ENCODE measurements at places on chromosomes 6 and 20.
A peak's percentile ranks its signal among the peaks of the same experiment; 100 is the strongest.

DNA sequence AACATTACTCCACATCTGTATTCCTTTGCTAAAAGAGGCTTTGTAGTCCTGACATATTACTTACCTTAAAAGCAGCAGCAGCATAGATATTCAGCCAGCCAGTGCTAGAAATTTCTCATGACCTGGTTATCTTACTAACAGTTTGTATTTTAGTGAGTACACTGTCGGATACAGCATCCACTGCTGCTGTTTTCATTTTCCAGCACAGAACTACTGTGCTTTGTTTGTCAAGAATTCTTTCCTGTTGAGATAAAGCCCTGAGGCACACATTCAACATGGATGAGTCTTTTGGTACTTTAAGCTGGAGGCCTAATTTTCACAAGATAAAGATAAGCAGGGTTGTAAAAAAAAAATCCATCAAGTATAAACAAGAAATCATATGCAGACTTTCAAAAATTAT is 311.2 kb upstream of the OPRM1 start:
- no peak for DNase-seq

GRCh38 chr6:114024746-114025145 is 53.8 kb upstream of the HDAC2 start:
- no peak for DNase-seq

- DNase-seq, result no peak
Observed at GRCh38 chr6:167094820-167095637, 27.9 kb upstream of the CCR6 start.

DNA sequence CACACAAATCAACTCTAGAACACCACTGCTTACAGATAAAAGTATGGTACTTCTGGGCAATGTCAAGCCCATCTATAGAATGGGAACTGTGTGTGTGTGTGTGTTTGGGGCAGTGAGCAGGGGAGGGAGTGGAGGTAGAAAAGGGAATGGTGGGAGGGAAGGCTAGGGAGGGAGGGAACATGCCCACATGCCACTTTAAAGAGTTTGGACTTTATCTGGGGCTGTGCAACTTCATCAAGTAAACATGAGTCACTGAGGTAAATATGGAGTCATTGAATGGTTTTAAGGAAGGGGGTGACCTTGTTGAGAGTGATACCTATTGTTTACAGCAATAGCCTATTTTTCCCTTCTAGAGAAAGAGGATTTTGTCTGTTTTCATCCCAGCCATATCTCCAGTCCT is 22.5 kb upstream of the RNGTT start:
- DNase-seq, result no peak

DNA sequence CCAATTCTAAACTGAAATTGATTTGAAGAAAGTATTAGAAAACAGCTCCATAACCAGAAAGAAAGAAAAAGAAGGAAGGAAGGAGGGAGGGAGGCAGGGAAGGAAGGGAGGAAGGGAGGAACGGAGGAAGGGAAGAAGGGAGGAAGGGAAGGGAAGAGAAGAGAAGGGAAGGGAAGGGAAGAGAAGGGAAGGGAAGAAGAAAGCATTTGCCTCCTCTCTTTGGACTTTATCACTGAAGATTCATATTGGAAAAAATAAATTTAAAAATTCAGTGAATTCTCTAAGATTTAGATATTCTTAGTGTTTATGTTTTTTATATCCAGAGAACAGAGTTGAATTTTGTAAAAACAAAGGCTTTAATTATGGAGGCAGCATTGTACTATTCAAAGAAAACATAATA is 68.5 kb upstream of the NXT1 start:
- no peak for DNase-seq

DNA sequence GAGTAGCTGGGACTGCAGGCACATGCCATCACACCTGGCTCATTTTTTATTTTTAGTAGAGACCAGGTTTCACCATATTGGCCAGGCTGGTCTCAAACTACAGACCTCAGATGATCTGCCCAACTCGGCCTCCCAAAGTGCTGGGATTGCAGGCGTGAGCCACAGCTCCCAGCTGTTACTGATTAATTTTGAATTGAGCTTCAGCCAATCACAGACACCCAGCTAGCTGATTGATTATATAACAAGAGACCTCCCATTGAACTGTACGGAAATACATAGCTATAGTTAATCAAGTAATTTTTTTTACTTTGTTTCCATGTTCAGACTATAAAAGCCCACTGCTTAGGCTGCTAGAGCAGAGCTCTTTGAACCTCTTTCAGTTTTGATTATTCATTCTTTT is 31.6 kb downstream of the PKIB start:
- DNase-seq, result no peak

- DNase-seq, result no peak
Observed at GRCh38 chr6:158543606-158544185, 16.2 kb upstream of the TMEM181 start.

DNA sequence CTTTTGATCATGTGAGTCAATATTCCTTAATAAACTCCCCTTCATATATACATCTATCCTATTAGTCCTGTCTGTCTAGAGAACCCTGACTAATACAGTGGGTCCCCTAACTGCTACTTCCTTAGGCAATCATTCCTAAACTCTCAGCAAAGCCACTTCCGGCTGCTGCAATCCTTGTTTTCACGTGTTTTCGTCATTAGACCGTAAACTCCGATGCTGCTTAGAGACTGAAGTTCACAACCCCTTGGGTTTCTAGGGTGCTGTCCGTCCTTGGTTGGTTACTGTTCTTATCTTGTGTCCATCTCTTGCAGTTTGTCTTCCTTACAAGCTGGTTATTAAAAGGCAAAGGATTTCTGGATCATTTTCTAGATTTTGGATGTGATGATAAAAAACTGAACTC is 106.4 kb downstream of the GMPR start:
- no peak for DNase-seq

DNA sequence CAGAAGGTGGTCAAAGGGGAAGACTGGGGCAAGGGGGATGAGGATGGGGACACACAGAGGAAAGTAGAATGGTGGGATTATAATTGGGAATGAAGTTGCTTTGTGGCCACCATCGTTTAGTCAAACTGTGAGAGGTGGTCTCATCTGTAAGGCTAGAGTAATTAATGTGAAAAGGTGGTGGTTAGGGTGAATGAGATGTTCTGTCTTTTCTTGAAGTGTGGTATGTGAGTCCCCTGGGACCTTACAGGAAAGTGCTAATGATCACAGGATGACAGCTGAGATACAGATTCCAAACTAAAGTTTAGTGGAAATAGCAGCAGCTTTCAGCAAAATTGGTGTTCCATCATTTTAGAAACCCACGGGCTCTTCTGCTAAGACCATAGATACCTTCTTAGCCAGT is 10.7 kb downstream of the ZFAND3 start:
- no peak for DNase-seq

GRCh38 chr6:170008294-170008785 is 256.9 kb downstream of the ERMARD start:
- no peak for DNase-seq

GRCh38 chr20:61982191-61982950 is 83.3 kb downstream of the TAF4 start:
- DNase-seq, result no peak

- DNase-seq, result no peak
Observed at GRCh38 chr6:85983032-85983659, 340.5 kb upstream of the SYNCRIP start.

GRCh38 chr20:56875052-56875659 is 246.1 kb downstream of the TFAP2C start:
- DNase-seq, result no peak

DNA sequence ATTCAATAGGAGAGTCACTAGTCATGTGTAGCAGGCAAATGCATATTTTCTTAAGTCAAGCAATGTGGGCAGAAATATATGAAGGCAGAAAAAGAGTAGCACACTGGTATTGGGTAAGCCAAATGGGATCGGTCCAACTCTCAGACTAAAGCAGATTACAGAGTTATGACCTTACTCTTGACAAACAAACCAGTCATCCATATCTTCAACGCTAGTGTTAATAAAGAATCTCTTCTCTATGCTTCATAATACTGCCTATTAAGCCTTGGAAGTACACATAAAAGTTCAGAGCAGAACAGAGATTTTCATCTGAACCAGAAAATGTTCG is 320.2 kb upstream of the JARID2 start:
- no peak for DNase-seq

- no peak for DNase-seq
Observed at GRCh38 chr6:71045296-71045695, 88.4 kb upstream of the B3GAT2 start.

- no peak for DNase-seq
Observed at GRCh38 chr20:49633023-49633422, 65.1 kb upstream of the PTGIS start.

- no peak for DNase-seq
Observed at GRCh38 chr20:37529214-37529967, 1.7 kb upstream of the BLCAP start.

DNA sequence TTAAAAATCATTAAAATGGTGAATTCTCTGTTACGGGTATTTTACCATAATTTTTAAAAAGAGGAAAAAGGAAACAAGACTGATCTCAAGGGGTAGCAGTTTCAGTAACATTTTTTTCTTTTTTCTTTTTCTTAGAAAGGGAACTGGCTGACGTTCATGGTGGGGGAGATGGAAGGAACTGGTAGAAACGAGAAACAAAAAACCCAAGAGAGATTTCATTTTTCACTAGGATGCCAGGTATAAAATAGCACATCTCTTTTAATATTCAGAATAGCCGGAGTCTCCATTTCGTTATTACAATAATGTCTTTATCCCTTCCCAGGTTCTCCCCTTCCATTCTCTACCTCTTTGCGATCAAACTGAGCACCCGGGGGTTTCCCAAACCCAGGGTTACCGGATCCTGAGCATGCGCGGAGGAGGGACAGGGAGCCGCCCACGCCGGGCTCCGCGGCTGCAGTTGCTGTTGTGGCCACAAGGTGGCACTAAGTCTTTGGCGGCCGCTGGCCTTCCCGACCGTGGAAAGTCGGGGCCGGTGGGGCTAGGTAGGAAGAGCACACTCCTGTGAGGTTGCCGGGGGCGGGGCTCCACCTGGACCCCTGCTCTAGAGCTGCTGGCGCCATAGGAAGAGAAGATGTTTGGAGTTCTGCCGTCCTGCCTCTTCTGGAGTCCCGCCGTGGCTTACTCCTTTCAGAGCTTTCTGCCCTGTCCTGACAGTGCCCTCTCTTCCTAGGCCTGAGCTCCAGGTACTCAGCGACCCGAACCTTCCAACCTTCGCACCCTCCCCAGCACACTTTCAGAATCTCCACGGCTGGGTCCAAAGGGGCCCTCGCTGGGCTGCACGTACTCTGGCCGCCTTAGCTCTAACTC is 146.8 kb downstream of the SH3BGRL2 start:
- peak; percentile 80 for DNase-seq

DNA sequence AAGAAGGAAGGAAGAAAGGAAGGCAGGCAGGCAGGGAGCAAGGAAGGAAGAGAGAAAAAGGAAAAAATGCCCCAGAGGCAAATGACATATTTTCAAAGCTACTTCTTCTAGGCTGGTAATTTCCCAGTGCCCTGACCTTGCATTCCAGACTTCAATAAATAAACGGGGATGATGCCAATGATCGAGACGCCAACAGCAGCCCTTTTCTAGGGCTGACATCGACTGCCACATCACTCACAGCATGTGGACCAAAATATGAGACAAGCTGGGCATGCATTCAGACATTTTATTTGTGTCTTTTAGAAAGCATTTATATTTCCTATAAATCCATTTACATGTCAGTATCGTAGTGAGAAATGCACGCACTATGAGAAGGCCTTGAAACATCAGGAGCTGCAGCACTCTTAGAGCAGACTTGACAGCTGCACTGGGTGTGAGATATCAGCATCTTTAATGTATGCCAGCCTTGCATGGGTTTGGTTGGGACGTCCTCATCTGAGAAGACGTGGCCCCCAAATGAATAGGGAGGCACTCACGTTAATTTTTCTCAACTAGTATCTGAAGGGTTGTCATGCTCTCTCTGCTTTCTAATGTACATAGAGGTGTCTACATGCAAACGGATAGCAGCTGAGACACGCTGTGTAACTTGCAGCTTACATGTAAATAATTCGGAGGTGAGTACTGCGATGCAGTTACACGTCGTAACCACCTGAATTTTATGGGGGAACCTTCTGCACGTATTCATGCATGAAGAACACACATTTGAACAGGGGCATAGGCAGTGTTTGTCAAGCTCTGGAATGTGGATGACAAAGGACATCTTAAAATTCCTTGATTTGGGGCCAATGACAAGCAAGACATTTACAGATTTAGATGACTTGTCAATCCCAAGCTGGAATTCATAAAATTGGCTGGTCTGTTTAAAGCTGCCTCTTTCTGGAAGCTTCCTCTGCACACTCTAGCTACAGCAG is 149.1 kb upstream of the AGPAT4 start:
- DNase-seq, result no peak

- DNase-seq, result no peak
Observed at GRCh38 chr6:131729550-131729949, 18.7 kb upstream of the CTAGE9 start.

GRCh38 chr6:111674883-111675282 is 69.2 kb upstream of the TRAF3IP2 start:
- DNase-seq, result no peak

GRCh38 chr6:44537306-44538049 is 150.0 kb downstream of the CDC5L start:
- DNase-seq, result no peak

DNA sequence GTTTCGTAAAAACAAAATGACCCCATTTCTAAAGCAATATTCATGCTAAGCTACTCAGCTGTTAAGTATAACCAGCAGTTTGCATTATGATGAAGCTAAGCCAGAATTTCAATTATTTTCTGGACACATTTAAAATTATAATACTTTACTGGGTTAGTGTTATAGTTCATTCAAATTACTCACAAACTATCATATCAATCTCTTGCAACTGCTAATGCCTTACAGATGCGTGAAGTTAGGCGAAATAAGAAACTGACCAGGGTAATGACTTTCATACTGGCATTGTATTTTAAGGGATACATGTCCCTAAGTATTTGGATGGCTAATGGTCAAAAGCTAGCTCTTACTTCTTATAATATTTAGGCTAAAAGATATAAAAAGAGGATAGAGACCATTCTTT is 249.6 kb downstream of the TSHZ2 start:
- DNase-seq, result no peak

DNA sequence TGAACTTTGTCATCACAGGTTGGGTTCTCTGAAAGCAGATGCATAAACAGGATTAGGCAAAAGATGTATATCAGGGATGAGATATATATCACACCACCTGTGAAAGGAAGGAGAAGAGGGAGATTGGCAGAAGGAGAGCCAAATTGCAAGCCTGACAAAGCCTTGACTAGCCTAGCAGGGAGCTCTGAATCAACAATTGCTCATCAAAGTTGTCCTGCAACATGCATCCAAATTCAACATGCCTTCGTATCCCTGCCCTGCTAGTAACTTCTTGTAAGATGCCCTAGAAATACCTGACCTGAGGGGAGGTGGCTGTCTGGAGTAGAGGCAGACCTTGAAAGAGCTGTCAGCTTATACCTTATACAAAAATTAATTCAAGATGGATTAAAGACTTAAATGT is 207.1 kb upstream of the HTR1E start:
- no peak for DNase-seq

- no peak for DNase-seq
Observed at GRCh38 chr6:34475767-34476328, 10.0 kb downstream of the PACSIN1 start.

DNA sequence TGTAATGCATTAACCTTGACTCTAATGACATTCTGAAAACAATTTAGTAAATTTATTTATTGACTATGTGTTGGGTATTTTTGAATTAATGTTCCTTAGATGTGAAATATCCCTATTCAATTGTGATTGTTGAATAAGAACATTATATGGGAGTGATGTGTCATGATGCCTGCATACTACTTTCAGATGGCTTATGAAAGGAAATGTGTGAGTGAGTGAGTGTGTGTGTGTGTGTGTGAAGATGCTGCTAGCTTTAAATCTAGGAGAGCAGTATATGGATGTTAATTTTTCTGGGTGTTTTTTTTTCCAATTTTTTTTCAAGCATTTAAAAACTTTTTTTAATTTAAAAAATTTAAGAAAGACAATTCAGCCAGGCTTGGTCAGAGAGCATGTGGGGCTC is 32.5 kb upstream of the NT5E start:
- no peak for DNase-seq
